Nucleus accumbens (tissue), 56 donors: ENCODE measurements at places on chromosomes 16 and 17.
A peak's percentile ranks its signal among the peaks of the same experiment; 100 is the strongest.

- no peak for DNase-seq
Measured at GRCh38 chr17:83064732-83065659, 14.4 kb upstream of the METRNL start.

- no peak for DNase-seq
Measured at GRCh38 chr16:68251832-68252231, 6.7 kb downstream of the PLA2G15 start.

- DNase-seq = no peak
Measured at GRCh38 chr17:14052886-14053615, 16.3 kb upstream of the COX10 start.

DNA sequence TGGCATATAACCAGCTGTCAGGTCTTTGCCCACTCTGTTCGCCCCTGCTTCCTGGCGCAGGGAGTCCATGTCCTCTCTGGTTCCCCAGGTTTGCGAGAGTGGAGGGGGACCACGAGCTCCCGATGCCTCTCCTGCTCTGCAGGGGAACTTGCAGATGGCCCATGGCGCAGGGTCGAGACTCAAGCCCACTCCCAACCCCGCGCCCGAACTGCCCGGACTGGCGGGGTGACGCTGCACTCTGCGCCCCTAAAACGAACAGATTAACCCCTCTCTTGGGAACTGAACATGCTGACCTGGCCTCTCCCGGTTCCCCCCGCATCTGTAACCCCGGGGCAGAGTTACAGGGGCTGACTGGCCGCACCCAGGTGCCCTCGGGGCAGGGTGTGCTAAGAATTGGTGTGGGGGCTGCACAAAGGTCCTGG is 681 bp upstream of the PLA2G15 start:
- no peak for DNase-seq

- no peak for DNase-seq
Measured at GRCh38 chr17:73189417-73190099, 3.3 kb upstream of the COG1 start.

DNA sequence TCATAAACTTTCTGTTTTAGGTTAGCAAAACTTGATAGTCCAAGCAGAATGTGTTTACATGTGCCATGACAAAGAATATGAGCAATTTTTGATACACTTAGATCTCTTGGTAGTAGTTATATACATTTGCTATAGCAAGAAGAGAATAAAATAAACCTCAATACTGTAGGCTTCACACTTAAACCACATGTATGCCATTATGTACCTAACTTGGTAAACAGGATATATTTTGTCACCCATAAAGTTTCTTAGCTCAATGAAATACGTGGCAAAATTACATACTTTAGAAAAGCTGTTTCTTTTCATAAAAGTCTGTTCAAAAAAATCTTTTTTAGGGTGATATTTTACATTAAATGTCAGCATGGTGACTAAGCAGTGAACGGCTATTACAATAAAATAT is 184.7 kb downstream of the MYO1D start:
- no peak for DNase-seq

- DNase-seq = no peak
Measured at GRCh38 chr17:48970224-48970623, 1.8 kb upstream of the GIP start.

GRCh38 chr17:9239246-9239792 is 218.0 kb downstream of the NTN1 start:
- DNase-seq = no peak

- DNase-seq = no peak
Measured at GRCh38 chr17:42202696-42203095, 8.4 kb upstream of the GHDC start.

DNA sequence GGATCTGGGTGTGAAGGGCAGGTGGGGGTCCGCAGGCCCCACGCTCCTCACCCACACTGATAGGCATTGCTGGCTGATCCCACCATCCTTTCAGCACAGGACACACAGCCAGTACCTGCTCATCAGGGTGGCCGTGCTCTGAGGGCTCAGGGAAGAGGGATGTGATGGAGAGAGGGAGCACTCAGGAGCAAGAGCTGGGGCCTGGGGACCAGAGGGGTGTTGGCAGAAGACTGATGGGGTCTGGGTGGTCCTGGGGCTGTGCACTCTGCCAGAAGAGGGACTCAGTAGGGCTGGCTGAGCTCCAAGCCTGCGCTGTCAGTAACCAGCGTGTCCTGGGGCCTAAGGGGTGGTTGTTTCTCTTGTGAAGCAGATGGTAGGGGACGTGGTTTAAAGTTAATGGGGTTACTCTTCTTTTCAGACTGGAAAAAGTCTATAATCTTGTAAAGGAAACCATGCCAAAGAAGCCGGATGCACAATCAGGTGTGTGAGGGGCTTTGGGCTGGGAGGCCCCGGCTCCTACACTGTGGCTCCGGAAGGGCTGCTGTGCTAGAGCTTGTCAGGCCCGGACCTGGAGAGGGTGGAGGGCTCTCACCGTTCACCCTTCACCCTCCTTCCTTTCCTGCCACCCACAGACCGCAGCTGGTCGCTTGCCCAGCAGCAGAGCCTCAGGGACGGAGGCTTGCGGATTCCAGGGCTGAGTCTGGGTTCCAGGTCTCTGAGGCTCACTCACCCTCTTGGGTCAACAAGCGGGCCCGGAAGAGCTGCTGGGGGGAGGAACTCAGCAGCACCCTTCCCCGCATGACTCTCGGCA is 27.8 kb downstream of the POLR3E start:
- DNase-seq = no peak

GRCh38 chr16:397736-398332 is 835 bp downstream of the NME4 start:
- no peak for DNase-seq

DNA sequence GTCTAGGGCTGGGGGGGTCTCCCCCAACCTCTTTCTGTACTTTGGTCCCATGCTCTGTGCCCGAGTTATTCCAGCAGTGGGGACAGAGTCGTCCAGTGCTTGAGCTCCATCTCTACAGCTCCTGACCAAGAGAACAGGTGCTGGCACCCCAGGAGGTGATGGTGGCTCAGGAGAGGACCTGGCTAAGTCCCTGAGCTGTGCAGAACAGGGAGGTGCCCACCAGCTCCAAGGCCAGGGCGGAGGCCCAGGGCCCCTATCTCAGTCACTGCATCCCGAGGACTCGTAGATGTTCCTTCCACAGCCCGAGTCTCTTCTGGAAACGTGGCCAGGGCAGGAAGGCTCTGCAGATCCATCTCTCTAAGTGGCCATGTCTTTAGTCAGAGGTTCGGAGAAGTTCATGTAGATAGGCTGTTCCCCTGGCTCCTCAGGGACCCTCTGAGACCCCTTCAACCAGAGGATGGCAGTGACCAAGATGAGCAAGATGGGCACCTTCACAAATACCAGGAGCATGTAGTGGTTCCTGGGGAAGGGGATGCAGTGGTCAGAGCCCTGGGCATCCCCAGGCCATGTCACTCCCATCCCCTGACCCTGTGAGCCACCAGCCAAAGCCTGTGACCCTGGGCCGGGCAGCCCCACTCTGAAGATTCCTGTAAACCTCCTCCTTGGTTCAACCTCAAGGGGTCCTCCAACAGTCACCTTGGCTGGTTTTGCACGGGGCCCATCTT is 8.7 kb downstream of the CD300LB start:
- DNase-seq = no peak

DNA sequence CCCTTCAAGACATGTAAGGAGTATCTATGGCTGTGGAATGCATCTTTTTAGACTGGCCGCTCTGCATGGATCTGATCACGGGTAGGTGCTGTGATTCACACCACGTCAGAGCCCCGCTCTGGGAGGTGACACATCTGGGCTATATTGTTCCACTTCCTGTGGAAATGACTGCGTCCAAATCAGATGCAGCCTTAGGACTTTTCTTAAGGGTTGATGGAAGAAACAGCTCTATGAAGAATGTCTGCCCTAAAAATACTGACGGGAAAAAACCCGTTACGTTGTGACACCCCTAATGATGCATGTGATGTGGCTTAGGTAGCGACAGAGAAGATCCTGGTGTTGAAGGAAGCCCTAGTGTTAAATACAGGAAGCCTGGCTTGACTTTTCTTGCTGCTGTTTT is 12.2 kb downstream of the BANP start:
- no peak for DNase-seq

- no peak for DNase-seq
Measured at GRCh38 chr17:50949128-50949988, 83.2 kb upstream of the TOB1 start.

GRCh38 chr16:28187595-28188004 is 24.2 kb downstream of the XPO6 start:
- no peak for DNase-seq

DNA sequence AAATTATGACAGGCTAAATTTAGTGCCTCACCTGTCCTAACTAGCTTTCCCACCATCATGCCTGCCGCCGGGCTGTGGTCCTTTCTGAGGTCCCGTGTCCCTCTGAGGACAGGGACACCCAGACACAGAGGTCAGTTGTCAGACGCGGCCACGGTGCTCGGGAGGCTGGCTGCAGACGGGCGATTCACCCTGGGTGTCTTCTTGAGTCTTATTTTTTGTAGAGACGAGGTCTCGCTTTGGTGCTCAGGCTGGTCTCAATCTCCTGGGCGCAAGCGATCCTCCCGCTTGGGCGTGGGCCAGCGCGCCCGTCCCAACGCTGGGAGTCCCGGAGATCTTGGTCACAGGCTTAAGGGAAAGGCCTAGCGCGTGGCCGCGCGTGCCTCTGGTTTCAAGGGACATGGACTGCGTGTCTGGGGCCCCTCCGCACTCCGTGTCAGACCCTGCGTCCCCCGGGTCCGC is 797 bp upstream of the RAB11FIP3 start:
- DNase-seq = no peak

DNA sequence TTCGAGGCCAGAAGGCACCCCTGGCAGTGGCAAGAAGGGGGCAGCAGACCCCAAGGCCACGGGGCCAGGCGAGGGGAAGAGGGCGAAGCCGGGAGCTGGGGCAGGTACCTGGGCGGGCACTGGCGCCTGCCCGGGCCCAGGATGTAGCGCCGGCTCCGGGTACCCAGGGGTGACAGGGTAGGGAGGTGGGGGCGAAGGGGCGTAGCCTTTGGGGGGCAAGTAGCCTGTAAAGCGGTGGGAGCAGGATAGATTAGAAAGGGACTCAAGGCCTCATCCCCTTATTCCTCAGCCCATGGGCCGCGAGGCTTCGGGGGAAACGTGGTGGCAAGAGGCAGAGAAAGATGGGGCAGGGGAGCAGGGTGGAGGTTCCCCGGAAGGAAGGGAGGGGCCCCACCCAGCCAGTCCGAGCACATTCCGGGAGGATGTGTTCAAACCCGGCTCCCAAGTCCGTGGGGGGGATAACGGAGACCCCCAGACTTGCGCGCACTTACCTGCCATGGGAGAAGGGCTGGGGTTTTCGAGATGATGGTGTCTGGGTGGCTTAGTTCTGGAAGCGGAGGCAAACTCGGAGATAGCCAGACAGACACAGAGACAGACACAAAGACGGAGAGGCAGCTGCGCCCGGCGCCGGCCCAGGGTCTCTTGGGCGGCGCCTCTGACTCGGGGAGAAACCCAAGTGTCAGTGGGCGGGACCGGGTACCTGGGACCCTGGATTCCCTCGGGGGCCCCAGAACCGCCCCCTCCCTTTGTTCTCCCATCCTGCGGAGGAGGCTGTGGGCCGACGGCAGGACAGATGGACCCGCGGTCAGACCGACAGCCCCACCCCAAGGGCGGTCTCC is 493 bp downstream of the PLSCR3 start:
- no peak for DNase-seq

- no peak for DNase-seq
Measured at GRCh38 chr16:346587-346986, 5.9 kb downstream of the AXIN1 start.

DNA sequence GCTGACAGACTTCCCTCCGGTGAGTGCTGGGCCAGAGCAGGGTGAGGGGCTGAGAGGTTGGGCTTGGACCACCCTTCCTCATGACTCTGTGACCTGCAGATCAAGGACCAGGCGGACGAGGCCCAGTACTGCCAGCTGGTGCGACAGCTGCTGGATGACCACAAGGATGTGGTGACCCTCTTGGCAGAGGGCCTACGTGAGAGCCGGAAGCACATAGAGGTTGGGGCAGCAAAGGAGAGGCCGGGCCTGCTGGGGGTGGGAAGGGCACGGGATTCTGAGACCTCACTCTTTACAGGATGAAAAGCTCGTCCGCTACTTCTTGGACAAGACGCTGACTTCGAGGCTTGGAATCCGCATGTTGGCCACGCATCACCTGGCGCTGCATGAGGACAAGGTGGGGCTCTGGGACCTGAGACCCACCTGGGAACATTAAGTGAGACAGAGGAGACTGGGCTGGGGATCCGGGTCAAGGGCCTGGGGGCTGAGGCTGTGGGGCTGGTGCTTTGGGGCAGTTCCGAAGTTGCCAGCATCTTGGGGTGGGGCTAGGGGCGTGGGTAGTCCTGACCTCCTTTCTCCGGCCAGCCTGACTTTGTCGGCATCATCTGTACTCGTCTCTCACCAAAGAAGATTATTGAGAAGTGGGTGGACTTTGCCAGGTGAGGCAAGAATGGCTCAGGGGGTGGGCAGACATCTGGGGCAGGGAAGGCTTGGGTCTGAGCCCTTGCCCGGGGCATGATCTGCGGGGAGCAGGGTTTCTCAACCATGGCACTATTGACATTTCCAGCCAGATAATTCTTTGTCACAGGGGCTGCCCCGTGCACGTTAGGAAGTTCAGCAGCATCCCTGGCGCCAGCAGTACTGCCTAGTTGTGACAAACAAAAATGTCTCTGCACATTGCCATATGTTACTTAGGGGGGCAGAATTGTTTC is 2.2 kb downstream of the BCKDK start:
- no peak for DNase-seq

- no peak for DNase-seq
Measured at GRCh38 chr16:10876315-10876714, 687 bp upstream of the CIITA start.

DNA sequence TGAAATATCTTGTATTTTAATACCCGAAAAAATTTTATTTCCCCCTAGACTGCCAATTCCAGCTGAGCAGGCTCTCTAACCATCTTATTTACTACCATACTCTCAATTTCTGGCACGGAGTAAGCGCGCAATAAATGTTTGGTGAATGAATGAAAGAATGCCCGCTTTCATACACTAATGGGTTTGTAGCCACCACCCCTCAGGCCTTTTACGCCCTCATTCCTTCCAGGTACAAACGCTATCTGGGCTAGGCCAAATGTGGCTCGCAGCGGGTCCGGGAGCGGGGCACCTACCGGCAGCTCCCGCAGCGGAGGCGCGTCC is 536 bp upstream of the PLD2 start:
- DNase-seq = no peak

- DNase-seq = no peak
Measured at GRCh38 chr17:39339272-39339671, 62.2 kb downstream of the FBXL20 start.

- DNase-seq = no peak
Measured at GRCh38 chr17:80511222-80512180, 33.1 kb upstream of the RPTOR start.

- peak; percentile 18 for DNase-seq
Measured at GRCh38 chr17:51508048-51508447, 247.7 kb downstream of the UTP18 start.

GRCh38 chr17:29573558-29573869 is 5.0 kb downstream of the TP53I13 start:
- no peak for DNase-seq

DNA sequence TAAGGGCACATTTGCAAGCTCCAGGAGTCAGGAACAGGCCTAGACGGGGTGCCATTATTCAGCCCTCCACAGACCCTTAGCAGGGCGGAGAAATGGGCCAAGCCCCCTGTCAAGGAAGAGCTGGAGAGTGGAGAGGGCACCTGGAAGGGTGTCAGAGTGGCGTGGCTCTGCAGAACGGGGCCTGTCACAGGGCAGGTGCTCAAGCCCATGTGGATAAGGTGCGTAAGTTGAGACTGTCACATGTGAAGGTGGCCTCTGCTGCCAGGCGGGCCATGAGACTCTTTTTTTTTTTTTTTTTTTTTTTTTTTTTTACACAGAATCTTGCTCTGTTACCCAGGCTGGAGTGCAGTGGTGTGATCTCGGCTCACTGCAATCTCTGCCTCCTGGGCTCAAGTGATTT is 12.0 kb upstream of the CRISPLD2 start:
- no peak for DNase-seq

- DNase-seq = no peak
Measured at GRCh38 chr17:28648698-28649097, 3.7 kb upstream of the BLTP2 start.
